GM04504 (cell line): ENCODE measurements at places on chromosomes 4 and X.

GRCh38 chr4:183455431-183456195 is 11.2 kb downstream of the CDKN2AIP start:
- no peak for DNase-seq

- DNase-seq = no peak
Measured at GRCh38 chr4:99061048-99061700, 27.4 kb downstream of the ADH5 start.

DNA sequence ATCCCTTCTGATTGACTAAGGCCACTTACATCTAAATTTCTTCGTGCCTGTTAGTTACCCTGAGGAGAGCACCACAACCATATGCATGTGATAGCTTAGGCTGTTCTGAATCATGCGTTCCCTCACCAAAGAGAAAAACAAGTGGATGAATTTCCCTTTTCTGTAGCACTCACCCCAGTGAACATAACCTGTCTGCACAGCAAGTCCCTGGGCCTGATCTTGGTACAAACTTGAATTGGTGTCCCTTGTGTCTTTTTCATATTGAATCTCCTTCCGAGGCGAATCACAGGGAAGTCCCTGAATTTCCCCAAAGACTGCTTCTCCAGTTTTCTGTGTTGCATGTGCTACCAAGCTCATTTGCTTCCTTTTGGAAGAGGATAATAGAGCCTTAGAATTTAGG is 100.4 kb downstream of the KLHL8 start:
- DNase-seq = no peak

GRCh38 chr4:139900964-139901376 is 235.4 kb downstream of the MGST2 start:
- DNase-seq = no peak

- DNase-seq = no peak
Measured at GRCh38 chr4:120749445-120750151, 172.9 kb downstream of the PRDM5 start.

DNA sequence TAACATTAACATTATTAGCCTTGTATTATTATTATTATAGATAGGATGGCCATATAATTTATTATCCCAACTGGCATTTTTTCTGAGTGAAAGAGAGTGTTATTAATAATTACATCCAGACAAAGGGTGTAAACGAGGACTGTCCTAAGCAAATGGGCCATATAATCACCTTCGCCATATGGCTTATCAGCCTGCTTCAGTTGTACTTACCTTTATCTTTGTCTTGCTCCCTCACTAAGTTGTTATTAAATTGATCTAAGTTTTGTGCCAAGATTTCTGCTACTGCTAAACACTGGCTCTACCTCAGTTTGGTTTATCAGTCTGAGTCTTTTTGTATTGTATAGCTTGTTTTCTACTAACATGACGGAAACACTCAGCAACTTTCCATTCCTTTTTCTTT is 76.9 kb downstream of the STIM2 start:
- DNase-seq = no peak

GRCh38 chrX:7953446-7953845 is 26.2 kb upstream of the PNPLA4 start:
- DNase-seq = no peak

DNA sequence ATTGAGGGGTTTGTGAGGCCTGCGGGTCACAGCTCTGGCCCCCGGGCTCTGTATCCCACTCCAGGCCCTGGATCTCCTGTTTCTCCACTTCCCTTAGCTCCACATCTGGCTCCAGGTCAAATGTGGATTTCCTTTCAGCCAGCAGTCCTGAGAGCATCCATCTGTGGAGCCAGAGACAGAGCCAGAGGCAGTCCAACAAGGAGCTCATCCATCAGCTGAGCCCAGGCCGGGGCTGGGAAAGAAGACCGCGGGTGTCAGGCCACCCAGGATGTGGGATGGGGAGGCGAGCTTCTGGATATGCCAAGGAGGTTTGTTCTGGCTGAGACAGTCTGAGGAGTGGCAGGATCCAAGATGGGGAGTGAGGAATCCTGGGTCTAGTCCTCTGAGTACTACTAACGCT is 91.7 kb downstream of the EFNB1 start:
- DNase-seq = no peak

DNA sequence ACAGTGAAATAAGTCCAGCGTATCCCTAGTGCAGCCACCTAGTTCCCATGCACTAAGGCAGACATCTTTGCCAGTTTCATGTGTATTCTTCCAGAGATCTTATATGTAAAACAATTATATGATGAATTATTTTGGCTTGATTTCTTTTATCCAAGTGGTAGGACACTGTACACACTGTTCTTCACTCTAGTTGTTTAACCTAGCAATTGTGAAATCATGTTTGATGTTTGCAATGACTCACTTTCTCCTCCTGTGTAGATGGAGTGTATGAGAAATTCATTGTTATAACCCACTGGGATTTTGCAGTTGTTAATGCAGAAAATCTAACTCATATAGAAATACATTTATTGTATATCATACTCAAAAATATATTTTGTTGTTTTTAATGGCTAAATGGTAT is 17.5 kb upstream of the TBC1D1 start:
- no peak for DNase-seq

GRCh38 chr4:35963974-35964515 is 280.3 kb downstream of the ARAP2 start:
- DNase-seq = no peak

DNA sequence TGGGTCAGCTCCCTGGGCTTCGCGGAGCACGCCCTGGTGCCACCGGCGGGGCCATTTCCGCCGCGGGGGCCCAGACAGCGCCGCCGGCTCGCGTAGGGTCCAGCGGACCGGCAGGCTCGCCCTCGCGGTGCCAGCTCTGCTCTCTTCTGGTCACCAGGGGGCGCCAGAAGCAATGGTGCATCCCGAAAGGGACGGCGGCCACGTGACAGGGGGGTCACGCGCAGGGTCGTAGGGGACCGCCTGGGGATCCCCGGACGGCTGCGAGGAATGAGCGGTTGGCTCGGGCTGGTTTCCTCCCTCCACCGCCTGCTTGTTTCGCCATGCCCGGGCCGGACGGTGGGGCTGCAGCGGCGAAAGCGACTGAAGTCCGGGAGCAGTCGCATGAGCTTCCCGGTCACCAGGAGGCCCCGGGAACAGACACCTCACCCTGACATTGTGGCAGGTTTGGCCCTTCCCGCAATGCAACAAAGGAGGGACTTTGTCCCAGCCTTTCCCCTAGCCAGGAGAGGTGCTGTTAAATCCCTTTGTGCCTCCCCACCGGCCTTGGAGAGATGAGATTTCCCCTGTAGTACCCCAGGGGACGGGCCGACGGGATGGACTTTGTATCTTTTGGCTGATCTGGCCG is 15.8 kb downstream of the ZCCHC12 start:
- peak; percentile 3 for DNase-seq

GRCh38 chr4:10023806-10024205 is 2.5 kb upstream of the SLC2A9 start:
- DNase-seq = no peak

DNA sequence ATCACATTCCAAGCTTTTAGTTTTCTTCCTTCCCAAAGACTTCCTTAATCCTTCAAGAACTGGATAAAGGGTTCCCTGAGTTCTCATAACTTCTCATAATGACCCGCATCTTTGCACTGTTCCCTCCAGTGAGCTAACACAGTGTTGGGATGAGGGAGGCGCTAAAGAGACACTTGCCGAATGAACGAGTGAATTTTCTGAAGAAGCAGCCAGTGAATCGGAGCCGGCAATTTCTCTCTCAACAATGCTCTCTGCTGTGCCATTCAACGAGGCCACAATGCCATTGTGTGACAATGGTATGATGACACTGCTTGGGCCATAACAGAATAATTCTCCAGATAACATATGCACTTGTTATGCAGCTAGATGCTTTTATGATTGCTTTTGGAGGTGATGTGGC is 51.4 kb upstream of the ZFP42 start:
- DNase-seq = no peak

- no peak for DNase-seq
Measured at GRCh38 chr4:122715221-122715620, 17.3 kb upstream of the BBS12 start.

DNA sequence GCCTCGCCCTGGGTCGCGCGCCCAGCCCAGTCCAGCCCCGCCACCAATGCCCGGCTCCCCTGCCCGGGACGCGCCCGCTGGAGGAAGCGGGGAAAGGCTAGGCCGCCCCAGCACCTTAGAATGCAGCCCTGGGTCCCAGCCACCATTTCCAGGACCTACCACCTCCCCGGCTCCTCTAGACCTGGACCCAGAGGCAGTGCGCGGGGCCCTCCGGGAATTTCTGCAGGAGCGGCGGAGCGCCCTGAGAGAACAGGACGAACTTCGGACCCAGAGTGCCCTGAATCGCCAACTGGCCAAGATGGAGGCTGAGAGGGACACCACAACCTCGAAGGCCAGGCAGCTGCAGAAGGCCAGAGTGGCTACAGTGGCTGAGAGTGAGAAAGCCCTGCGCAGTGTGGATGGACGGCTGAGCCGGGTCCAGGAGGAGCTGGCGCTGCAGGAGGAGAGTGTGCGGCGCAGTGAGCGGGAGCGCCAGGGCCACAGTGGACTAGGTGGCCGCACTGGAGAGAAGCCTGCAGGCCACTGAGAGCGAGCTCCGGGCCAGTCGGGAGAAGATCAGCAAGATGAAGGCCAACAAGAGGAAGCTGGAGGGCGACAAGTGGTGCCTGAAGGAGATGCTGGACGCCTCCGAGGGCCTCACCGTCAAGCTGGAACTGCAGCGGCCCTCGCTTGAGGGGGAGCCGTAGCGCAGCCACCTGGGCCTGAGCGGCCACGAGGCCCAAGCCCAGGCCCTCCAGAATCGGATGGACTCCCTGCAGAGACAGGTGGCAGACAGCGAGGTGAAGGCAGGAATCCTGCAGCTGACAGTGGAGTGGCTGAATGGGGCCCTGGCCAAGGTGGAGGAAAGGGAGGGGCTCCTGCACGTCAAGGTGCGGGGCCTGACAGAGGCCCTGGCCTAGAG is 15.5 kb downstream of the SMIM10L2A start:
- no peak for DNase-seq

GRCh38 chr4:95190751-95191436 is 357.9 kb downstream of the UNC5C start:
- DNase-seq = no peak

- DNase-seq = no peak
Measured at GRCh38 chrX:138026211-138026610, 460.3 kb downstream of the ZIC3 start.

DNA sequence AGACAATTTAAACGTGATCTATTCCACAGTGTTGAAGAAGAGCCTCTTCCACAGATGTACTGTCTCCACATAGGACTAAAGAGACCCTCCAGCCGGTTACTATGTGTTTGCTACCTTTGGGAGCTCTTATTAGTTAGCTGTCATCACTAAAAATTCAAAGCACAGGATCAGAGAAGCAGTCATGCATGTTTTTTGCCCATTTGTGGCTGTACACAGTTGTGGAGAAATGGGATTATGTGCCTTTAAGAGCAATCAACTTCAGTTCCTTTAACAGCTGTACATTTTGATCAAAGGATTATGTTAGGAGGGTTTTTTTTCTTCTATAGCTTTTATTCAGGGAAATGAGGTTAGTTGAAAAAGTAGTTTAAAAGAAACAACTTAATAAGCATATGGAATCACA is 149.0 kb upstream of the SPOCK3 start:
- DNase-seq = no peak

- DNase-seq = no peak
Measured at GRCh38 chrX:107626481-107626880, 1.8 kb upstream of the PRPS1 start.

DNA sequence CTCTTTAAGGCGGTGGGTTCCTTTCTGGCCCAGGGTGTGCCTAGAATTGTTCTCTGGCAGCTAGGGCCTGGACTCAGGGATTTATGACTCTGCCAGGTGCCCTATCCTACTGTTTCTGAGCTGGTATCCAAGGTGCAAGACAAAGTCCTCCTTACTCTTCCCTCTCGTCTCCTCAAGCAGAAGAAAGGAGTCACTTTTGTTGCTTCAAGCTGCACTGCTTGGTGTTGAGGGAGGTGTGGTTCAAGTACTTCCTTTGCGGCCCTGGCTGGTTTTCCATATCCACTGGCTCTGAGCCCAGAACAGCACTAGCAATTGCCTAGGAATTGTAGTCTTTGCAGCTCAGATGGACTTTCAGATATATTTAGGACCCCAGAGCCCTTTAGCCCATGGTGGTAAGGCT is 39.3 kb downstream of the RTL3 start:
- no peak for DNase-seq

DNA sequence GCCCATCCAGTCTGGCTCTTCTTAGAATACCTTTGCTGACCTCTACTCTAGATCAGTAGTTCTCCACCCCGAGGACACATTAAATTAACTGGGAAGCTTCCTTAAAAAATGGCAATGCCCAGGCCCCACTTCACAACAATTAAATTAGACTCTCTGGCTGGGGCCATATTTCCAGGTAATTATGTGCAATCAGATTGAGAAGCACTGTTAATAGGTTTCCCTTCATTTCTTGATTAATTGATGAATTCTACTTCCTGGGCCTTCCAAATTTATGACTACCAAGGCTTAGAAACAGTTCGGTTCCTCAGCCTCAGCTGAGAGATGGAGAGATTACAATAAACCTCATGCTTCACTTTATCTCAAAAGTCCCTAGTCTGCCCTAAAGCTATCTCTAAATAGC is 71.7 kb upstream of the LIMCH1 start:
- DNase-seq = no peak

DNA sequence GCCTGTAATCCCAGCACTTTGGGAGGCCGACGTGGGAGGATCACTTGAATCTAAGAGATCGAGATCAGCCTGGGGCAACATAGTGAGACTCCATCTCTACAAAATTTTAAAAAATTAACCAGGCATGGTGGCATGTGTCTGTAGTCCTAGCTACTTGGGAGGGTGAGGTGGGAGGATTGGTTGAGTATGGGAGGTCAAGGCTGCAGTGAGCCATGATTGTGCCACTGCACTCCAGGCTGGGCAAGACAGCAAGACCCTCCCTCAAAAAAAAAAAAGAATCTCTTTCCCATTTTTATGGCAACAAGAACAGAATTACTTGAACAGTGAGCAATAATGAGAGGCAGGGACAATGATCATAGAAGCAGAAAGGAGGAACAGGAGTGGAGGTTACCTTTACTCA is 94.8 kb downstream of the RNF150 start:
- no peak for DNase-seq

DNA sequence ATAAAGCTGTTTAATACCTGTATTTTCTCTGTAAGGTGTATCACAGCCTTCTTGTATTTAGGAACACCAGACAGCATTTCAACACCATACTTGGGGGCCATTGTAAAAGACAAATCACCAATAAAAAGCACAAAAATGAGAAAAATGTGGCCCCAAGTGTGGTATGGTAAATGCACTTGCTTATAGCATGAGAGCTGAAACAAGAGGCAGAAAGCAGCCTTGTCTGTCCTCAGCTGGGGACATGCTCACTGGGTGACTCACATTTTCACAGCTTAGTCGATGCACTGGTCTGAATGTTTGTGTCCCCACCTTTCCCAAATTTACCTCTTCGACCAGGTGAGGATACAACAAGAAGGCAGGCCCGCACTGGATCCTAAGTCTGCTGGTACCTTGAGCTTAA is 639.7 kb upstream of the AGA start:
- DNase-seq = no peak

DNA sequence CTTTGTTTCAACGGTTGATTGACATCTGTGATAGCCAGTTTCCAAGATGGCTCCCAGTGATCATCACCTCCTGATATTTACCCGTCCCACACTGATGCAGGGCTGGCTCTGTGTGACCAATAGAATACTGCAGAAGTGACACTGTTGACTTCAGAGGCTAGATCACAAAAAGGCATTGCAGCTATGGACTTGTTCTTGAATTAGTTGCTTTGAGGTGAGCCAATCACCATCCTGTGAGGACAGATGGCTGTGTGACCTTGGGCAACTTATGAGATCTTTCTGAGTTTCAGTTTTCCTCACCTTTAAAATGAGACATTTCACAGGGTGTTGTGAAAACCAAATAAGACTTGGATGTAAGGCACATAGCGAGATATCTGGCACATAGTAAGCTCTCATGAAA is 1.8 kb upstream of the GPR82 start:
- DNase-seq = no peak
